ENCODE measurements at places on chromosomes 2 and 18.

GRCh38 chr18:76687304-76687962, 134.9 kb upstream of the ZNF236 start:
- DNase-seq, result no peak

DNA sequence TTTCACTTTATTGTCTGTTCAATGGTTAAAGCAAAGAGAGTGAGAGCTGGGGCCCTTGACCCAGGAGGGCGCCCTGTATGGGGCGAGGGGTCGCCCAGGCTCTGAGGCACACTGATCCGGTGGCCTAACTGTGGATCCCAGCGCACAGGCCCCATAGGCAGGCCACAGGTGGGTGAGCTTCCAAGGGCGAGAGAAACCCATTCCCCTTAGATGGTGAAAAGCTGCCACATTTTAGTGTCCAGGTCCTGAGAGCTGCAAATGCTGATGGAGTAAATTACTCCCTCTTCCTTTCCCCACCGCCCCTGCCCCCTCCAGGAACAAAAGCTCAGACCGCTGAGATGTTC, 5.9 kb upstream of the DLX2 start:
- DNase-seq, result no peak

GRCh38 chr18:57141208-57142129, 5.4 kb upstream of the BOD1L2 start:
- DNase-seq, result no peak

DNA sequence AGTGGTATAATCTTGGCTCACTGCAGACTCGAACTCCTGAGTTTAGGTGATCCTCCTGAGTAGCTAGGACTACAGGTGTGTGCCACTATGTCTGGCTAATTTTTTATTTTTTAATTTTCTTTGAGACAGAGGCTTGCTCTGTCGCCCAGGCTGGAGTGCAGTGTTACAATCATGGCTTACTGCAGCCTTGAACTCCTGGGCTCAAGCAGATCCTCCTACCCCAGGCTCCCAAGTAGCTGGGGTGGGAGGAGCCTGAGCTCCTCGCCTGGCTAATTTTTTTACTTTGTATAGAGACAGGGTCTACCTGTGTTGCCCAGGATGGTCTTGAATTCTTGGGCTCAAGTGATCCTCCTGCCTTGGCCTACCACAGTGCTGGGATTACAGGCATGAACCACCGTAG, 62.5 kb downstream of the BABAM2 start:
- DNase-seq, result no peak

DNA sequence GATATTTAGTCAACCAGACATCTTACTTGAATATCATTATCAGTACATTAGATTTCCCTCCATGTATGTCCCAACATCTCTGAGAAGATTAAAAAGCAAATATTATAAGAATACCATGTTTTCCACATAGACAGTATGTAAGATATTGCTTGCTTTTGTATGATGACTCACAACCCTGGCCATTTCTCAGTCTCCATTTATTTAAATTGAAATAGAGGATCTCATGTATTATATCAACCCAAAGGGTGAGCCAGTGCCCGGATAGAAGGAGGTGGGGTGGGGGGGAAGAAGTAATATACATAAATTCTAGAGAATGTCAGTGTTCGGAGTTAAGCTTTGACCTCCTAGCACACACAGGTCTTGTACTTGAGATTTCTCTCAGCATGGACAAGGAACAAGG, 109.6 kb downstream of the KYNU start:
- no peak for DNase-seq
